Omental fat pad (tissue), 4 donors: ENCODE measurements at places on chromosomes 6 and 20.

DNA sequence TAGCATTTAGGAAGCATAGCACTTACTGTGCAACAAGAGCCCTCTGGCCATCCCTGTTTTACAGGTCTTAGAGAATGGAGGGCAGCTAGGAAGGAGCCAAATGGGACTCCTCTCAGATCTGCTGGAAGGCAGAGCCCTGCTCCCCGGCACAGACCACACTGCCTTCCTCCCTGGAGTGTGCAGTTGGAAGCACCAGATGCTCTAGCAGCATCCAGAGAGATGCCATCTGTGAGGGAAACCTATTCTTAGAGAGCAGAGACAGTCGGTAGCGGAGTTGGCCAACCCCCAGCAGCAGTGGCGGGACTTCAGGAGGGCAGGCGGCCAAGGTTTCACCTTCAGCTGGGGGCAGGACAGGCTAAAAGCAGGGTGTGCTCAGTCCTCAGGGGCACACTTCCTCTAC is 16.7 kb upstream of the E2F1 start:
- no peak for DNase-seq

DNA sequence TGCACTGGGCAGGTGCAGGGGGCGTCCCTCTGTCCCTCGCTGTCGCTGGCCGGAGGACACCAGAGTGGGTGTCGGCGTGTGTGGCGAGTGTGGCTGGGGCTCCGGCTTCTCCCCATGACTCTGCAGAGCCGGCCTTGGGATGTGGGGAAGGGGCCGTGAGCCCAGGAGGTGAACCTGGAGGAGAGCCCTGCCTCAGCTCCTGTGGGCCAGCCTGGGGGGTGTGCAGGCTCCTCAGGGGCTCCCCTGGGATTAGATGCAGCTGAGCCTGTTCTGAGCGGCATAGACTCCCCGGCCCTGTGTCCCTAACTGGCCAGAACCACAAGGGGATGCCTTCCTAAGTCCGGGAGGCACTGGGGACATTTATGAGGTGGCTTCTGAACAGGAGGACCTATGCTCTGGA is 73.2 kb upstream of the GATA5 start:
- DNase-seq, result no peak

GRCh38 chr6:108690326-108691049 is 129.8 kb downstream of the FOXO3 start:
- no peak for DNase-seq

DNA sequence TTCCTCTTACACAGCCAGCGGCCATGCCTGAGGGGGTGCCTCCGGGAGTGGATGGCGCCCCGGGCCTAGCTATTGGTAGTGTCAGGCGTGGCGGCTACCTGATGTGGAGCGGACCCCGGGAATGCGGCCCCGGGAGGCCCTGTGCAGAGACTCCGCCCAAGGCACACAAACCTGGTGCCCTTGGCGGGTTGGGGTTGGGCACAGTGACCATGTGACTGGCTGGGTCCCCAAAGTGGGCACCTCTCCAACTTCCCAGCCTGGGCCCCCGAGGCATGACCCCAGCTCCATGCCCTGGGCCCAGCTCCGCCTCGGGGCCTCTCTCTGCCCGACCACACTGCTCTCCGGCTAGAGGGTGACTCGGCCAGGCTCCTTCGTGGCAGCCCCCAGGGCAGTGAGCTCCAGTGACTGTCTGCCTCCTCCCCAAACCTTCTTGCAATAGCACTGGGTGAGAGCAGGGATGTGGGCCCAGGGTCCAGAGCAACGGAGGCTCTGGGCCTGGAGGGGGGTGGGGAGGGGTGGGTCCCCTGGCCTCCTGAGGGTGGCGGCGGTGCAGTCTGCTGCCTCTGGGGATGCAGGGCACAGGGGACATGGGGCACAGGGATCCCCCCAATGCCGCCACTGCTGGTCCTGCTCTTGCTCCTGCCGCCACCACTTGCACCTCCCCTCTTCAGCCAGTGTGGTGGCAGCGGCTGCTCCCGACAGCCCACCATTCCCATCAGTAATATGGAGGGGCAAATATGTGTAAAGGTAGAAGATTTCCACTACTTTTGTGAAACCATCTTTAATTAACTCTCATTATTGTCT is 942.9 kb upstream of the EPHA7 start:
- DNase-seq, result no peak

- no peak for DNase-seq
These were observed 783.7 kb downstream of the FRK start for GRCh38 chr6:115276881-115277565.

GRCh38 chr20:25478889-25479568 is 71.6 kb downstream of the GINS1 start:
- no peak for DNase-seq

DNA sequence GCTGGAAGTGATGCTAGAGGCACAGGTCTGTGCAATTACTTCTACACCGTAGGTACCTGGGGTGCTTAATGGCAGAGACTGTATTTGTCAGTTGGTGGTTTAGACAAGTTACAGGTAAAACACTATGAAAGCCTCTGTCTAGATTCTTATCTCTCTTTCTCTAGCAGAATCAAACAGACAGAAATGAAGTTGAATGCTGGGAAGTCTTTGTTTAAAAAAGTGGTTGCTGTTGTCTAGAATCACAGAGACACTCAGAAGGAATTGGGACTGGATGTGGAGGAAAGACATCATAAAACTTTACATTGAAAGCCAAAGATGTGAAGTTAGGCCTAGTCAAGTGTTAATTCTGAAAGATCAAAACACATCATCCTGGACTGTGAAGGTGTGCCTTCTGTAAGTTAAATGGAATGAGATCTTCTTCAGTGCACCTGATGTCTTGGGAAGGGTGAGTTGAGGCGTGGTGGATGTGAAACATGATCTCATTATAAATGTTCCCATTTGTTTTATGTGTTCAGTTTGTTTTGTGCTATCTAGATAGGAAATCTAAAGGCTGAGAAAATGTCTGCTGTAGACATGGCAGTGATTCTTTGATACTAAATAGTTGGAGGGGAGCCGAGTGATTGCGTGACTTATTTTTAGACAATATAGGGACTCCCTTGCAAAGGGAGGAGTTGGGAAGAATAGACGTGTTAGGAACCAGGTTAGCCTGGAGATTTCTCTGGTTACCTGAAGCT is 290.2 kb downstream of the SOX4 start:
- no peak for DNase-seq

DNA sequence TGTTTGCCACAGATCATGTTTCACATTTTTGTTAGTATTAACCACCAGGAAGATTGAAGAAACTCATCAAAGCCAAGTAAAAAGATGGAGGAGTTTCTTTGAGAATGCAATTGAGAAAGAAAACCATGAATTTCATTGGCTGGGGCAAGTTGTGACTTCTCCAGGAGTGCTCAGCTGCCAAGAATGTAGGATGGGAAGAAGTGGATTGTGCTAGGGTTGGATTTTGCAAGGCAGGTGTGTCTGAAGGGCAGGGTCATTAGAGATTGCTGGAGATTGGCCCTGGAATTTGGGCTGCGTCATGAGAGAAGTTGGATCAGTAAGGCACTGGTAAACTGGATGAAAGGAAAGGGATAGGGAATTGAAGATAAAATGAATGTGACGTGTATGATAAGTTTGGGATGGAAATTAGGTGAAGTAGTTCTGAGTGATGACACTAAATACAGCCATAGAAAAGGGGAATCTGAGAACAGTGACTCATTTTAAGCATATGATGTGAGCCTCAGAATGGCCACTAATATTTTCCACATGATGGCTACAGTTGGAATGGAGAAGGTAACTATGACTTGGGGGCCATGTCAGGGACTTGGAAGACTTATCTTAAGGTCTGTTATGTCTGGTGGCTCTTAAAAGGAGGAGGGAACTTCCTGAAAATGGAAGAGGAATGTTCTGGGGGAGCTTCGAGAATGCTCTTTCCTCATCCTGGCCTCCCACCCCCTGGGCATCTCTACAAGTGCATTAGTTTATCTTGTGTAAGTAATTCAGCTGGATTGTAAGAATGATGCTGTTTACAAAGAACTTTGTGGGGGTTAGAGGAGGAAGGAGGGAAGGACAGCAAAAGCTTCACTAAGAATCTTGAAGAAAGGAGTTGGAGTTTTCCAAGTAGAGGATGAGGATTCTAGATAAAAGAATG is 27.8 kb upstream of the ERVFRD-1 start:
- no peak for DNase-seq

DNA sequence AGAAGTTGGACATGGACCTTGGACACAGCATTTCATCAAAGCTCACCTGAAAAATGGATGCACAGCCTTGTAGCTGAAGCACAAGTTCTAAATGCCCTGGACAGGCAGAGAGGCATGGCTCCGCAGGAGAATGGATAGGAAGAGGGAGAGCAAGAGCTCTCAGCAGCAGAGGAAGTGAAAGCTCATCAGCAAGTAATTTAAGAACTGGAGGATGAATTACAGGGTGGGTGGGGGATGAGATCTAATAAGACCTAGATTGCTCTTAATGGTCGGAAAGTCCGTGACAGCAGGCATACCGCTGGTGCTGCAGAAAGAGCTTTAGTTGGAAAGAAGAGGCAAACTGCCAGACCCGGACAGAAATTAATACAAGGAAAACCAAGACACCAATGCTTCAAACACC is 37.3 kb upstream of the SAYSD1 start:
- DNase-seq, result no peak

- DNase-seq, result no peak
These were observed 27.6 kb upstream of the MRPS18A start for GRCh38 chr6:43715056-43715788.

DNA sequence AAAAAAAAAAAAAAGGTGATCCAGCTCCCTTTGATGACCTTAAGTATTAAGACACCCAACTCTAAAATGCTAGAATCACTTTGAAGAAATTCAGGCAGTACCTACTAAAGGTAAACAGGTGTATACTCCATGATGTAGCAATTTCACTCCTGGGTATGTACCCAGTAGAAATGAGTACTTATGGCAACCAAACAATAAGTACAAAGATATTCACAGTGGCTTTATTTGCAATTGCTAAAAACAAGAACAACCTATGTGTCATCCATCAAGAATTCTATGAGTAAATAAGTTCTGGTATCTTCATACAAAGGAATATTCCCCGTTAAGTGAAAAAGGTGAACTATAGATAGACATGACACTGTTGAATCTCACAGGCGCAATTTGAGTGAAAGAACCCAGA is 29.4 kb downstream of the MDGA1 start:
- DNase-seq, result no peak

GRCh38 chr6:24929242-24929641 is 6.5 kb downstream of the RIPOR2 start:
- no peak for DNase-seq

DNA sequence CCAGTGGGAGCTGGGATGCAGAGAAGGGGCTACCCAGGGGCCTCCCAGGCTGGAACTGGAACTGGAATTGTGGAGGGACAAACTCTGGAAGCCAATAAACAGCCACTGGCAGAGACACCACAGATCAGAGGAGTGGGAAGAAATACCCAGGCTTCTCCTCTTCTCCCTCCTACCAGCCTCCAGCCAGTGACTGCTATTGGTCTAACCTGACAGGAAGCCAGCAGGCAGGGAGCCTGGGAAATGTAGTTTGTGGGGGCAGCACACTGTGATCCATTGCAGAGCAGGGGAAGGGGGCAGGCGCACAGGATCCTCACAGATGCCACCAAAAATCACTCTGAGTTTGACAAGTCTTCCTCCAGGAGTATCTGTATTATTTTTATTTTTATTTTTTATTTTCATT is 12.1 kb upstream of the MLN start:
- DNase-seq, result no peak

DNA sequence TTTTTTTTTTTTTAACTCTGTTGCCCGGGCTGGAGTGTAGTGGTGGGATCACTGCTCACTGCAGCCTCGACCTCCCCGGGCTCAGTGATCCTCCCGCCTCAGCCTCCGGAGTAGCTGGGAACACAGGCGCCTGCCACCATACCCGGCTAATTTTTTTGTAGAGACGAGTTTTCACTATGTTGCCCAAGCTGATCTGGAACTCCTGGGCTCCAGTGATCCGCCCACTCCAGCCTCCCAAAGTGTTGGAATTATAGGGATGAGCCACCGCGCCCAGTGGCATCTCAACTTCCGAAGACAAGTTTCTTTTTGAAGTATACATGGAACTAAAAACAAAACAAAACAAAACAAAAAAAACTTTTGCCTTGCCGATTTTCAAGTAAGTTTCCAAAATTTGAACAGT is 66.6 kb upstream of the ZNF184 start:
- no peak for DNase-seq

- no peak for DNase-seq
These were observed 229.3 kb downstream of the RFPL4B start for GRCh38 chr6:112576423-112576822.

DNA sequence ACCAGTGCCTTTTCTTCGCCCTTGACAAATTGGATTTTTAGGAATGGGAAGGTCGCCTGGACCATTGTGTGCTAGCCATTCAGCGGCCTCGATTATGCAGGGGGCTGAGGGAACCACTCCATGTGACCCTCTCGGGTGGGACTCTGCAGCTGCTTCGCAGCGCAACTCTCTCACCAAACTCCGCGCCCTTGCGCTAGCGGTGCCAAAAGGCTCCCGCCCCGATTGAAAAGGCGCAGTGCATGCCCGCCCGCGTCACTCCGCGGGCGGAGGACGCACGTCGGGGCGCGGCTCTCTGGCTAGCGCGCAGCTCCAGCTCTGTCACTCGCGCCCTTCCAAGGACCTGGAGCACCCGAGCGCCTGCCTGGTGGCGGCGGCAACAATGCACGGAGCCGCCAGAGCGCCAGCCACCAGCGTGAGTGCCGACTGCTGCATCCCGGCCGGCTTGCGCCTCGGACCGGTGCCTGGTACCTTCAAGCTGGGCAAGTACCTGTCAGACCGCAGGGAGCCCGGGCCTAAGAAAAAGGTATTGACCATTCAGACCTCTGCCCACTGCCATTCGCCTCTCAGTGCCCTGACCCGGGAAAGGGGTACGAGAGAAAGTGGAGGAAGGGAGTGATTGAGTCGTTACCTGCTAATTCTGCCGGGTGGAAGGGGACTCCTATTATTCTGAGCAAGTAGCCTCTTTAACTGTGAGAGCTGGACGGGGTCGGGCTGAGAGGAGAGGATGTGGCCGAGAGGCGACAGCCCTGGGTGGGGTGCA is at the start of gene PRDM13:
PRDM13 (plus strand) TSS at position 178 of the 760 bp plus-strand sequence; CDS start at position 380, 202 bp downstream.
- no peak for DNase-seq

DNA sequence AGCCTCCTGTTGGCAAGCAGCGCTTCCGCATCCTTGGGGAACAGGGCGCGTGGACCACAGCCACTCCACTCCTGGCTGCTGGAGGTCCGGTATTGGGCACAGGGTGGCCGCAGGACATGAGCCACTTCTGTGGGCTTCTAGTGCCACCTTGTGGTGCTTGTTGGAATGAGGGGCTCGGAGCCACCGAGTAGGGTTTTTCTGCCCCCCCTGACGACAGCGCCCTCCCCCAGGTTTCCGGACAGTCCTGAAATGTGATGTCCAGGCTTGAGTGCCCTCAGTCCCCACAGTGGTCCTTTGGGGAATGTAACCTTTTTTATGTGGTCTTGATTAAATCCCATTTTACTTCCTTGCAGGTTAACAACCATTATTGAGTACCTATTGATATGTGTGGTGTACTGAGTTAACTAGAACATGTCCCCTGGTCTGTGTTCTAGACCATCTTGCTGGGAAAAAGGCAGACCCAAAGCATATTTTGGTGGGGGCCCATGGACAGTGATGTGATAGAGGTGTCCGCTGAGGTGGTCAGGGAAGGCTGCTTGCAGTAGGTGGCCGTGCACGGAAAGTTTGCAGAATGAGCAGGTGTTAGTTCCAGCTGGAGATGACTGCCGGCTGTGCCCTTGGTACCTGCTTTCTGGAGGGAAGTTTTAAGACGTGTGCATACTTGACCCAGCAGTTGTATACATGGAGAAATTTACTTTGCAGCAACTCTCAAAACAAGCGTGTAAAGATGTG is 70.0 kb downstream of the PTPN1 start:
- DNase-seq, result peak; percentile 68

GRCh38 chr20:1524004-1524403 is 32.8 kb upstream of the SIRPB2 start:
- no peak for DNase-seq

GRCh38 chr20:39623584-39624234 is 661.6 kb downstream of the DHX35 start:
- no peak for DNase-seq
